NCI-H1694 treated with DMSO at 0.1 percent for 48 hours (cell line): ENCODE measurements at places on chromosomes 7 and 10.

- DNase-seq = peak; percentile 39
These were observed 25.2 kb downstream of the GET4 start for GRCh38 chr7:901388-902154.

GRCh38 chr10:6114805-6115341 lies 26.0 kb downstream of the RBM17 start:
- DNase-seq = no peak

DNA sequence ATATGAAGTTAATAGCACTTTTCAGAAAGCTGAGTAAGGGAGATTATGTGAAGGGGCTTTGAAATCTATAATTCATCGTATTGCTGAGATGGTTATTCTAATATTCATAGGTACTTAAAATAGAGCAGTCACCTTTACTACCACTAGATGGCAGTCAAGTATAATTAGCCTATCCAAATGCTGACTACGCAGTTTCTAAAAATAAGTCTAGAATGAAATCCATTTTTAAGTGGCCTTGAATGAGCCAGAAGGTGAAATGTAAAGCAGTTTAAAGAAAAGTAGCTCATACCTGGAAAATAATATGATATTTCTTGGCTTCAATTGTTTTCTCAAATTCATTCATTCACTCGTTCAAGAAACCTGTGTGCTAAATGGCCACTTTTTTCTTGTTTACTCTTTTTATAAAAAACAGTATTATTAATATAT lies 1277.1 kb downstream of the GATA3 start:
- DNase-seq = peak; percentile 35

DNA sequence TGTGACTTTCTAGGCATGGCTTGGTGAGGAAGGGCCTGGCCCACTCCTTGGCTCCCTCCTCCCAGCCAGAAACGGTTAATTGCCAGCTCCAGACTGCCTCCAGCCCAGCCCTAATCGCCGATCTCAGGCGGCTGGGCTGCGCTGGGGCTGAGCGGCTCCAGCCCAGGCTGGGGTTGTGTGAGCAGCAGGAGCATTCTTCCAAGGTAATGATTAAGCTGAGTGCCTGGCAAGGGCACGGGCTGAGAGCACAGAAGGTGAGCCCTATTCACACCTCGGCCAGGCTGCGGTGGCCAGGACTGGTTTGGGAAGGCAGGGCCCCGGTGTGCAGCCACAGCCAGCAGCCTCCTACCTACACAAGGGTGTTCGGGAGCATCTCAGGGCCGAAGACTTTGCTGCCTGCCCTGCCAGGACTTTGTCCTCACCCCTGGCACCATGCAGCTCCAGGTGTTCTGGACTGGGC lies at the start of gene TMEM72:
Gene TMEM72 (plus strand): TSS at position 257 of the 460 bp plus-strand sequence. CDS start 176 bp downstream, at position 433.
- no peak for DNase-seq

DNA sequence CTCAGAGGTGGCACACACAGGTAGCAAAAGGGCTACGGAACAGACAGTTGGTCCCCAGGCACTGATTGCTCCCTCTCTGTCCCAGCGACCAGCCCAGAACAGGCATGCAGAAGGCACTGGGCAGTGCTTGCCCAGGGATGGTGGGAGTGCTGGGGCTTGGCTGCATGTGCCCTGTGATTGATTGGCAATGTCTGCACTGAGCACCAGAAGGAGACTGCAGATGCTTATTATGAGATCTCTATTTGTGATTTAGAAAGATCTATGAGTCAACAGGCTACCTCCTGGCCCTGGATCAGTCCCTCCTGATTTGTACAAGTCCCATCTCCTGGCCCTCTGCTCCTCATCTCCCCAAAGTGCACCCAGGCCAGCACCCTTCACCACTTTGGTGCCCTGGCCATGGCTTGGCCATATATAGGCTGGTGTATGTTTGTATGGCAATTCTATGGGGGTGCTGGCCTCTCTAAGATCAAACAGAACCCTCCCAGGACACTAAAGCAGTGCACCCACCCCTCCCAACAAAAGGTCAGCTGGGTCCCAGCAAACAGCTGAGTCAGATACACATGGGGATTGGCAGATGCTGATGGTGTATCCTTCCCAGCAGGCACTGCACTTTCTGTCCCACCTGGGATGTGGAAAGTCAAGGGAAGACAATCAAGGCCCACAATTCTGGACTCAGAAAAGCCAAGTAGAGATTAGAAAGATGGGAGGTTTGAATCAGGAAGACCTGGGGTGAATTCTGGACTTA lies 30.9 kb downstream of the CAMK2B start:
- no peak for DNase-seq

DNA sequence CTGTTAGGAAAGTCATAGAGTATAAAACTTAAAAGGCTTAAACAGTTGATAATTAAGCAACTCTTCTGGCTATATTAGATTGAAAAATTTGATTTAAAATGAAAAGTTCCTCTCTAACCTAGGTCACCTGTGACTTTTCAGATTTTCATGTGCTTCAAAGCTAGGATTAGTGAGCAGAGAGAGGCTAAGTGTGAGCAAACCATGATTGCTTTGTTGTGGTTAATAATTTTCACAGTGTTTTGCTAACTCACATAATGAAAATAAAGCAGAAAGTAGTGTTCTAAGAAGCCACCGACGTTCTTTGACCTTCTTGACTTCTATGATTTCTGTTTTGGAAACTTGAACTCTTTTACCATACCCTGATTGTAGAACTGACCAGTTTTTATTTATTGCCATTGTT lies 75.5 kb upstream of the OIT3 start:
- DNase-seq = no peak

GRCh38 chr10:27701938-27702537 lies 43.6 kb downstream of the MKX start:
- DNase-seq = no peak

- no peak for DNase-seq
These were observed 69.8 kb upstream of the STEAP1B start for GRCh38 chr7:22569586-22570321.

- DNase-seq = no peak
These were observed 29.6 kb upstream of the AKR1C3 start for GRCh38 chr10:5064656-5065055.

GRCh38 chr7:92815412-92815811 lies 21.0 kb downstream of the CDK6 start:
- DNase-seq = no peak

- no peak for DNase-seq
These were observed 65.0 kb upstream of the PLXNA4 start for GRCh38 chr7:132641238-132641637.

DNA sequence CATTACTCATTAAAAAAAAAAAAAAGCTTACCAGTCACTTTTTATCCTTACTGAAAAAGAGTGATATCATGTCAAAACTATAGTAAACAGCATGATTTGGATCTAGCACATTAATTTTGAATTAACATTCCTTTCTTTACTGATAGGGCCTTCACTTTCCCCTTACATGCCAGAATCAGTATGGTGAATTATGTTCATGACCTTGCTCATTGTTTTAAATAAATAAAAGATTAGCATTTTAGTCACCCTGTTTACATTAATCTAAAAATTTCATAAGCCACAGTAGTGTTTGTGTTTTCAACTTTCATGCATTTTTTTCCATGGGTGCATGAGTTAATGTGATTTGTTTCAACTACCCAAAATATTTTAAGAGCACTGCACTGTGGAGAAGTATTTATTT lies 160.8 kb downstream of the TFEC start:
- DNase-seq = no peak

DNA sequence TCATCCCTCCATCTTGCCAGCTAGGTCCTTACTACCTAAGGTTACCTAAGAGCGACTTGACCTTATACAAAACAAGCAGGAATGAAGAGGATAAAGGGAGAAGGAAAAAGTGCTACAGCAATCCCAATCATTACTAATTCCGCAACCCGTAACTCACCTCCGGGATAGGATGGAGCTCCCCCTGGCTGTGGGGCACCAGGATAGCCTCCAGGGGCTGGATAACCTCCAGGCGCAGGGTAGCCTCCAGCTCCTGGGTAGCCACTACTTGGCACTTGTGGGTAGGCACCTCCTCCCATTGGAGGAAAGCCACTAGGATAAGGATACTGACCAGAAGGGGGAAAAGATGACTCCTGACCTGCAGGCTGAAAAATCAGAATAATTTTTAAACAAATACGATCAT lies 15.8 kb downstream of the ANXA7 start:
- DNase-seq = no peak

DNA sequence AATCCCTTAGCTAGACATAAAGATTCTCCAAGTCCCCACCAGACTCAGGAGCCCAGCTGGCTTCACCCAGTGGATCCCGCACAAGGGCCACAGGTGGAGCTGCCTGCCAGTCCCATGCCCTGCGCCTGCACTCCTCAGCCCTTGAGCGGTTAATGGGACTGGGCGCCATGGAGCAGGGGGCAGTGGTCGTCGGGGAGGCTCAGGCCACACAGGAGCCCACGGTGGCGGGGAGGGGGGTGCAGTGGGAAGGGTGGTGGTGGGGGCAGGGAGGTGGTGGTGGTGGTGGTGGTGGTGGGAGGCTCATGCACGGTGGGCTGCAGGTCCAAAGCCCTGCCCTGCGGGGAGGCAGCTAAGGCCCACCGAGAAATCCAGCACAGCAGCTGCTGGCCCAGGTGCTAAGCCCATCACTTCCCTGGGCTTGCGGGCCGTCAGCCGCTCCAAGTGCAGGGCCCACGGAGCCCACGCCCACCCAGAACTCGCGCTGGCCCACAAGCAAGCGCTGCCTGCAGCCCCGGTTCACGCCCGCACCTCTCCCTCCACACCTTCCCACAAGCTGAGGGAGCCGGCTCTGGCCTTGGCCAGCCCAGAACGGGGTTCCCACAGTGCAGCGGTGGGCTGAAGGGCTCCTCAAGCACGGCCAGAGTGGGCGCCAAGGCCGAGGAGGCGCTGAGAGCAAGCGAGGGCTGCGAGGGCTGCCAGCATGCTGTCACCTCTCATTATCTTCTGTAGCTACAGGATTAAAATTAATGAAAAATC lies 732.5 kb upstream of the POM121L12 start:
- DNase-seq = no peak

- DNase-seq = no peak
These were observed 339.9 kb downstream of the CCSER2 start for GRCh38 chr10:84668186-84668763.

- DNase-seq = no peak
These were observed 148.8 kb upstream of the NPY start for GRCh38 chr7:24135003-24135817.

DNA sequence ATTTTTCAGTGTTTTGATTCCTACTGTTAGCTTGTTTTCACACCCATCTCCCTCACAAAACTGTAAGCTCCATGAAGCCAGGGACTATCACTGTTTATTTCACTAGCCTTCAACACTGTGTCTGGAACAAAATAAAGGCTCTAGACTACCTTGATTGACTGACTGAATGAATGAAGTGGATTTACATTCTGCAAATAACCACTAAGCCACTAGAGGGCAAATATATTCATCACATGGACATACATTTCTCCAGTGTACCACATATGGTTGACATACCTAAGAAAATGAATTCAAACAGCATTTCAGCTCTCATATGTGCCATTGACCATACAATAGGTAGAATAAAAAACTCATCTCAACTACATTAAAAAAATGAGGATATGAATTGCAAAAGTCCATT lies 185.9 kb downstream of the RAB11FIP2 start:
- no peak for DNase-seq
